KBM-7 (cell line): ENCODE measurements at places on chromosomes 1 and 21.
A peak's percentile ranks its signal among the peaks of the same experiment; 100 is the strongest.

DNA sequence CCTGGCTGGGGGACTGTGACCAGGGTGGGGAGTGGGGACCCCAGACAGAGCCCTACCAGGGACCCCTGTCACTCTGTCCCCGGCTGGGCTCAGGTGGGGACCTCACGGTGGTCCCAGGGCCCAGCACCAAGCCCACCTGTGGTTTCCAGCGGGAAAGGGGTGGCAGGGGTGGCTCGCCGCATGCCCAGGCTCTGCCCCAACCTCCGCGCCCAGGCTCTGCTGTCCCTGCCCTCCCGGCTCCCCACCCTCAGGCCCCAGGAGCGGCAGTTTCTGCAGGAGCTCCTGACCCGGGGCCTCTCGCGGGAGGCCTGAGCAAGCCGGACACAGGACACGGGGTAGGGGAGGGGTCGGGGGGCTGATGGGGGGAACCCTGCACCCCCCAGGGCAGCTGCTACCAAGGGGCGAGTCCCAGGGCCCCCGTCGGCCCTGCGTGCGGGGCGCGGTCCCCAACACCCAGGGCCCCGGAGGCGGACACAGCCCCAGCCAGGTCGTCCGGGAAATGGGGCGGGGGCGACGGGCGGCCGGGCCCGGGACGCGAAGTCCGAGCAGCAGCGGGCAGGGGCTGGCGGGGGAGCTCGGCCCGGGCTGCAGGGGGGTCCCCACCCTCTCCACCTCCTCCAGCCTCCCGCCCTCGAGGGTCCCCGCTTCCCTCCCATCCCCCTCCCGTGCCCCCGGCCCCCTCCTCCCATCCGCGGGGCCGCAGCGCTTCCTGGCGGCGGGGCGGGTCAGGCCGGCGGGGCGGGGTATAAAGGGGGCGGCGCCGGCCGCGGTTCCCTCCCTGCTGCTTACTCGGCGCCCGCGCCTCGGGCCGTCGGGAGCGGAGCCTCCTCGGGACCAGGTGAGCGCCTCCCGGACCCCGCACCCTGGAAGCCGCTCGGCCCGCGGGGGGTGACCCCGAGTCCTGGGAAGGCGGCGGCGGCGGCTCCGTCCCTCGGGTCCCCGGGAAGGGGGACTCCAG, at the start of gene COL6A2:
Gene COL6A2, plus strand, starts transcription at position 777 of the 958 bp plus-strand sequence.
- DNase-seq, result peak; percentile 30

DNA sequence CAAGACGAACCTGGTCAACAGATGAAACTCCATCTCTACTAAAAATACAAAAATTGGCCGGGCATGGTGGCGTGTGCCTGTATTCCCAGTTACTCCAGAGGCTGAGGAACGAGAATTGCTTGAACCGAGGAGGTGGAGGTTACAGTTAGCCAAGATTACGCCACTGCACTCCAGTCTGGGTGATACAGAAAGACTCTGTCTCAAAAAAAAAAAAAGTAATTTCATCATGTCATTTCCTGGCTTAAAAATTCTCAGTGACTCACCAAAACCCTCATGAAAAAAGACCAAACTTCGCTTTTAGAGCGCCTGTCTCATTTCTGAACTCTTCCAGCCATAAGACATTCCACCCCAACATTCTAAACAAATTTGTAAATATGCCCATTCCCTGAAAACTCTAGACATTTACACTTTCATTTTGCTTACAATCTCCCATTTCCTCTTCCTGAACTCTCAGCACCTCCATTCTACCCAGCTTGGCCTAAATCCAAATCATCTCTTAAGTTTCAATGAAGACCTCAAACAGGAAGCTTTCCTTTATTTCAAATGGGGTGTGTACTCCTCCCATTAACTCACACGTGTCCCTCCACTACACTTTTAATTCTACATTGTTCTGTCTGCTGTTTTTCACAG, 50.5 kb upstream of the PRRC2C start:
- peak; percentile 56 for DNase-seq

- DNase-seq, result no peak
These were observed 26.4 kb upstream of the PLA2G4A start for GRCh38 chr1:186802388-186802787.

GRCh38 chr1:17360272-17360956, 11.6 kb upstream of the PADI6 start:
- DNase-seq, result no peak

GRCh38 chr1:176193023-176193422, 14.1 kb downstream of the COP1 start:
- DNase-seq, result no peak

DNA sequence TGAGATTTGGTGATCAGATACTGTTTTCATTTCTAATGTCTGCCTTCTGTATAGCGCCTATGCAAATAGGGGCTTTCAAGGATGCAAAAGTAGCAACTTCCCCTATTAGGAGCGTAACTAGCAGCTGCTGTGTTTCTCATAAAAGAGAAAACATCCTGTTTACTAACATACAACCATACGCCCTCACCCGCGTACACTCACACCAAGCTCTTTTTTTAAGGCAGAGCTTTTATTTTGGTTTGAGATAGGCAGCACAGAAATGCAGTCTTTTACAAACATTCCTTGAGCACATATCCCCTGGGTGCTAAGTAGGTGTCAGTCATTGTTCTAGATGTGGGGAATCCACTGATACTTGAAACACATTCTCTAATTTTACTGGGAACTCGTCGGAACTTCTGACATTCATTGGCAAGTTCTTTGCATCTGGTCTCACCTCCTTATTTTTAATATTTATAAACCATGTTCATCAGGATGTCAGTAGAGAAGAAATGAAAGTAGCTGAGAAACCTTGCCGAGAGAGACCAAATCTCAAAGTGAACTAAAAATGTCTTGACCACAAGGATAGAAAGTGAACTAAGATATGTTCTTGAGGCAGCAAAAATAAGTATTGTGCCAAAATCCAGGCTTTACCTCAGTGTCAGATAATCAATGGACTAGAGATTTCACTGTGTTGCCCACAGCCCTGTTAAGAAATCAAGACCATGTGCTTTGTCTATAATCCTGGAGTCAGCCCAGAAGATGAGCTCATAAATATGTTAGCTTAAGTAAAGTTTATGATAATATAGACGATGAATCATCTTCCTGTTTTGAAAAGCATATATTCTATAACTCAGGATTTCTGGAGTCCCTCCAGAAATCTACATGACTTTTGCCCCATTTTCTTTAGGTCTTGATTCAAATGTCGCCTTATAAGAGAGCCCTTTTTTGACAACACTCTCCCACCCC, 350.9 kb downstream of the ST6GALNAC3 start:
- no peak for DNase-seq
